ENCODE measurements at places on chromosomes 3 and 15.

DNA sequence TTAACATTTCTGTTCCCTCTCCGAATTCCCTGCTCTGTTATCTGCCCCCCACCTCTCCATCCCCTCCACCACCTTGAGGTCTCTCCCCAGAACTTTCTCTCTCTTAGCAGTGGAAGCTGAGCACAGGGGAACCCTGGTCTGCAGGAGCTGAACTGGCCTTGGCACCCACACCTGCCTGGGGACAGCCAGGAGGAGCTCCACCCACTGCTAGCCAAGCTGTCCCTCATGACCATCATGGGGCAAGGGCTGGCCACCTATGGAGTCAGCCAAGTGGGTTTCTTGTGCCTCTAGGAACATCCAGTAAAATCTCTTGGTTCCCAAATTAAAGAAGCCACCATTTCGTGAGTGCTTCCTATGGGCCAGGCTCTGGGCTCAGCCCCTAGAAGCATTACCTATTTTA, 276.4 kb upstream of the TLE3 start:
- DNase-seq: no peak

DNA sequence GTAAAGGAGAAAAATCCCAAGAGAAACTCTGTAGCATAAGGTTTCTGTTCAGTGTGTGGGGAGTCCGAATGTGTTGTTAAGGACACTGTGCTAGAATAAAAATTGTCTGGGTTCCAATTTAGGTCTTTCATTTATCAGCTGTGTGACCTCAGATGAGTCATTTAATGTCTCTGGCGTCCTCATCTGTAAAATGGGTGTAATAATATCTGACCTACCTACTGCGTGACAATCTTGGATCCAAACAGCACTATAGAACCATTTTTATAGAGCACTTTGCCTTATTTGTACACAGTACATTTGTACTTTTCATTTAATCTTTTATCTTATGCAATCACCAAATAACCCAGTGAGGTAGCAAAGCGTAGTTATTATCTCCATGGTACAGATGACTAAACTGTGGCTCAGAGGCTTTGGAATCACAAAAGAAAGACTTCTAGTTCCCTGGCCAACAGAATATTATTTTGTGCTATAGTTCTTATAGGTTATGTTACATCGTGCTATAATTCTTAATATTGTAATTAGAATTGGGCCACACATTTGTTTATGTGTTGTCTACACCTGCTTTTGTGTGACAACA, 46.6 kb upstream of the TNIK start:
- no peak for DNase-seq

- no peak for DNase-seq
Observed at GRCh38 chr3:139935866-139936817, 1.2 kb downstream of the CLSTN2 start.

- DNase-seq: no peak
Observed at GRCh38 chr3:38354588-38355330, 8.2 kb downstream of the XYLB start.

- DNase-seq: no peak
Observed at GRCh38 chr3:114168150-114168549, 10.7 kb downstream of the DRD3 start.

DNA sequence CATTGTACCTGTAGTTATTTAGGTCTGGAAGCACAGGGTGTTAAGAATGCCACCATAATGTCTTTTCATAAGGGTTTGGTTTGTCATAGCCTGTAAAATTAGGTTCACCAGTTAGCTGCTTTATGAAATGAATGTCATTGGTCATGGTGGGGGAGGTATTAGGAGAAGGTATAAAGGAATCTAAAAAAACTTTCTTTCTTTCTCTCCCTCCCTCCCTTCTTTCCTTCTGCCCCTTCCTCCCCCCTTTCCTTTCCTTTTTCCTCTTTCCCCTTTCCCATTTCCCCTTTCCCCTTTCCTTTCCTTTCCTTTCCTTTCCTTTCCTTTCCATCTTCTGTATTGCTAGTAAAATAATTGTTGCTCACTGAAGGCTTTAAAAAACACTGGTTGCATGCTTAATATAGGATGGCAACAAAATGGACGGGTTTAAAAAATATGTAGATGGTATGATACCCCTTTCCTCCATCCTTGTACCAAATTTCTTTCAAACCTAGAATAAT, 9.6 kb downstream of the ATP2C1 start:
- no peak for DNase-seq

DNA sequence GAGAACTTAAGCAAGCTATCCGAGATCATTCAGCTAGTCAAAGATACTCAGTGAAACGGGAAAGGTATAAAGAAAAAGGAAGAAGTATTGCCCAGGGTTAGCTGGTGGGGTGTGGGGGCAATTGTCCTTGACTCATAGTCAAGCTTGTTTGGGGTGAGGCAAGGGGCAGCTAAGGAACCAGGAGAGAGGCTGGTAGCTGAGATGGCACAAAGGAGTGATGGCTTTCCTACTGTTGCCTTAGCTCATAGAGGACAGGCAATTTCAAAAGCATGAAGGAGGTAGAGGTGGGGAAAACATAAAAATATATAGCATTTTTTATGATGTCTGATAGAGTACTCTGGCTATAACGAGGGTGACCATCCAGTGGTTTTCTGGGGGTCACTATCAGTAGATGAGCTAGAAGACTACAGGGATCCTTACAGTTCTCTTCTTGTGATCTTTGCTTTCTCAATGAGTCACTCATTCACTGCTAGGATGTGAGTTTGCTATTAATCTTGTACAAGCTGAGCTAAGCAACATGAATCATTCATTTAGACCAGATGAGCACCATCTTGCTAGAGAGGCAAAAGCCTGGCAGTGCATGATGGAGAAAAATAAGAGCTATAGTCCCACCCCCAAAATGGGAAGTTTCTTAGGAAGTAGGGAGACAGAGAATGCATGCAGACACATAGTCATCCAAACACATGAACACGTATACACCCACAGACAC, 207.1 kb upstream of the PFN2 start:
- DNase-seq: no peak

DNA sequence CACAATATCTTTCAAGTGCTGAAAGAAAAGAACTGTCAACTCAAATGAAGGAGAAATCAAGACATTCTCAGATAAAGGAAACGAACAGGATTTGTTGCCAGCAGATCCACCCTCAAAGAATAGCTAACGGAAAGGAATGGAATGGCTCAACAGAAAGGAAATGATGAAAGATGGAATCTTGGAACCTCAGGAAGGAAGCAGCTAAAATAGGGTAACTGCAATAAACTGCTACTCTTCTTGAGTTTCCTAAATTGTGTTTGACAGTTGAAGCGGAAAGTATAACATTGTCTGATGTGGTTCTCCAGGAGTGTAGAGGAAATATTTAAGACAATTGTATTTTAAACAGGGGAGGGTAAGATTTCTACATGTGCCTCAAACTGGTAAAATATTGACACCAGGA, 22.0 kb downstream of the PRR23E start:
- no peak for DNase-seq

GRCh38 chr3:152319256-152319655, 50.5 kb downstream of the MBNL1 start:
- no peak for DNase-seq

DNA sequence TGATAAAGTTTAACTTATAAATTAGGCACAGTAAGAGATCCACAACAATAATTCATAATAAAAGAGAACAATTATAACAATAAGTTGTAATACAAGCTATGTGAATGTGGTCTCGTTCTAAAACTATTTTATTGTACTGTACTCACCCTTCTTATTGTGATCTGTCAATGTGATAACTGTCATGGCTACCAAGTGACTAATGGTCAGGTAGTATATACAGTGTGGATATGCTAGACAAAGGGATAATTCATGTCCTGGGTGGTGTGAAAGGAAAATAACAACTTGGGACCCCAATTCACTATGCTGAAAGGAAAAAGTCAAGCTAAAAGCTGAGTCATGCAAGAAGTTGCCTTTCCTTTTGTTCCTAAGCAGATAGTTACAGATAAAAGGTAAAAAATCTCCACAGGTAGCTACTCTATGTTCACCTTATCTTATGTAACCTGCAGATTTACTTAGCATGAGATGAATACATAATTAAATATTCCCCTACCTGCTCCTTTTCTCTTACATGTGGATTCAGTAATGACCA, 10.7 kb upstream of the CYP8B1 start:
- no peak for DNase-seq

GRCh38 chr3:147418371-147418781, 9.2 kb downstream of the ZIC1 start:
- DNase-seq: no peak

DNA sequence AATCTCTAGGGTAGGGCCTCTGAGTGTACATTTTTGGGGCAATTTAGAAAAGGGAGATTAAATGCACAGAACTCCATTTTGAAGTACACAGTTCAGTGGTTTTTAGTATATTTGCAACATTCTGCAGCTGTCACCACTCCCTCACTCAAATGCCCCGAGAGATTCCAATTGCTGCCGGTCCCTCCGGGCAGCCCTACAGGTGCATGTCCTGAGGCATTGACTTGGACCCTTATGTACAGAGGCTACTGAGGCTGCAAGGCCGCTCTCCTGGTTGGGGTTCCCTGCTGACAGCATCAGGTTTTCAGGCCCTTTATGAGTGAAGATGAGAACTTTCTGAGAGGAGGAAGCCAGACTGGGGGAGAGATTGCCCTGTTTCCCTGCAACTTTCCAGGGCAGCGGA, 39.6 kb downstream of the SMAD6 start:
- DNase-seq: no peak

DNA sequence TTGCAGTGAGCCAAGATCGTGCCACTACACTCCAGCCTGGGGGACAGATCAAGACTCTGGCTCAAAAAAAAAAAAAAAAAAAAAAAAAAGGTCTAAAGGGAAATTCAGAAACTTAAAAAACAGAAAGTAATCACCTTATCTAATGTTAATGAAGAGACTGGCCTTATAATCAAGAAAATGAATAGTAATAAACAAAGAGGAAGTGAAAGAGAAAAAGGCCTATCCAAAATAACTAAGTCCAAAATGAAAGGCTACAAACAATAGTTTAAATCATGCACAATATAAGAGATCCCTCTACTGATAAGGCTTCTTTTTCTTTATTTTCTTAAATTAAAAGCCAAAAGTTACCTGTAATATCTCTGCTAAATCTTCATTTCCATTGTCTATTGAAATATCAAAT, 37.1 kb upstream of the HDC start:
- no peak for DNase-seq

GRCh38 chr15:25987638-25988037, 124.5 kb upstream of the ATP10A start:
- no peak for DNase-seq

- DNase-seq: no peak
Observed at GRCh38 chr15:84098604-84099003, 137.0 kb upstream of the GOLGA6L4 start.

DNA sequence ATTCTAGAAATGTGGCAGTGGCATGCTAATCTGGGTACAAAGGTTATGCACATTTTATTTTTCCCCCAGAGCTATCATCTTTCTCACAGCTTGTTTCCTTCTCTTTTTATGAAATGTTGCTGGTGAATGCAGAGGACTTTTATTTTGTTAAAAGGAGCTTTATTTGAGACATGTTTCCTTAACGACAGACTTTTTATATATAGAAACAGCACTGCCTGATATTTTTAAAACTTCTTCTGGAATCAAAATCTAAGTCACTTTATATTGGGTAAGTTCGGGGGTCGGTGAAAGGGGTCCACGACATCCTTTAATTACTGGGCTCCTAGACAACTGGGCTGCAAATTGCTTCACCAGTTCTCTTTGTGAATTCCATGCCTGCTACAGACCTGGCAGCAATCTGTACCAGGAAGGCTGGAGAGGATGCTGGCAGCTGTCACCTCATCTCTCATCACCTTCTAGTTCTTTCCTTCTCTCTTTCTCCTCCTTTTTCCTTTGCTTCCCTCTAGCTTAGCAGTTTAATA, 464.7 kb downstream of the PDCD6IP start:
- DNase-seq: no peak

GRCh38 chr15:86060674-86061073, 19.0 kb upstream of the AGBL1 start:
- DNase-seq: no peak

- no peak for DNase-seq
Observed at GRCh38 chr15:99732751-99733267, 428 bp downstream of the LYSMD4 start.

DNA sequence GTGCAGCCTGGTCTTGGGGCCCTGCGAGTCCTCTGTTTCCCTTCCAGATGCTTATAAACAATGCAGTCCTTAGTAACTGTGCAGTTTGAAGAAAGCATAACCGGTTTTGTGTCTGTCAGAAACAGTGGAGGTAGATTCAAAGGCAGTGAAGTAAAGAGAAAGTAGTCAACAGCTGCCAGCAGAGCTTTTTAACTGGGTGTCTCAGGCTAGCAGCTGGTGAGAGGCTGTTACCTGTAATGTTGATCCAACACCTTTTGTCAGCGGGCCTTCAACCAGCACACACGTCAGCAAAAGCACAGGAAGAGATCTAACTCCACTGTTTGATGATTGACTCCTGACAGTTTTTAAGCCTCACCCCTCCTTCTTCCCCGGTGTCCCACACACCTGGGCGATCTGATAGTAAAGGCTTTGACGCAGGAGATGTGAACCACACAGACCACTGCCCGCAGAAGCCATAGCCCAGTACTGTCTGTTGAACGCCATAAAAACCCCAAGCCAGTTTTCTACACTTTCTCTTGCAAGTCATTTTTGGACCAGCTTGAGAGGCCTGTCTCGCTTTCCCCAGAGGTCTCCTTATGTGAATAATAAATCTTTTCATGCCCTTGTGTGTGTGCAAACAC, 178.0 kb downstream of the FMN1 start:
- no peak for DNase-seq

DNA sequence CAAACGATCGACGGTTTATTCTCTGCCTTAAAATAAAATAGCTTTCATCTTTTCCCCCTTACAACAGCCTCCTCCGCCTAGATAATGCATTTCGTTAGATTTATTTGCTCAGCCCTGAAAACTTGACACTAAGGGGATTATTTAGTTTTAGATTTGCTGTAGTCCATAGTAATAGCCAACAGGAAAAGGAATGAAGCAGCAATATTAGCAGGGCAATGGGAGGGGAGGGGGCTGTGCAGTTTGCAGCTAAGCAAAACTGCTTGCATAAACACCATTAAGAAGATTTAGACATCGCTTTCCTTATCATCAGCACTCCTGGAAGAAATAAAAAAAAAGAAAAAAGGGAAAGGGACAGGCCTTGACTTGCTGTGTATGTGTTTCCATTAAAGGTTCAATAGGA, 286.5 kb upstream of the SOX14 start:
- DNase-seq: no peak

- DNase-seq: no peak
Observed at GRCh38 chr3:64426551-64426950, 201.3 kb upstream of the PRICKLE2 start.

DNA sequence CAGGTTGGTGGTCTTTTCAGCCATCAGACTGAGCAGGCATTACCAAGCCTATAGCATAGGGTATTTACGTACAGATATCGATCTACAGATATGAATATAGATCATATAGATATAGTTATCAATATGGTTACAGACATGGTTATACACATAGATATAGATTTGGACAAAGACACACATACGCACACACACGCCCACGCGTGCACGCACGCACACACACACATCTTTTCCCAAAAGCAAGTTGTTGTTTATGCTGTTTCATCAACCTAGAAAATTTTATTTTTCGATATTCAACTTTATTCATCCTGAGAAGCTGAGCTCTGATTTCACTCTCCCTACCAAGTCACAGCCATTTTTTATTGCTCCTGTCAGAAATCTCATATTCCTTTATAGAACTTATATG, 309.1 kb downstream of the NLGN1 start:
- DNase-seq: no peak

All from activated CD8-positive, alpha-beta memory T cell treated with anti-CD3 and anti-CD28 coated beads, Interleukin-2, amount 50 U/mL, for 48 hours (primary cell).